ENCODE measurements at places on chromosomes 6 and 20.

DNA sequence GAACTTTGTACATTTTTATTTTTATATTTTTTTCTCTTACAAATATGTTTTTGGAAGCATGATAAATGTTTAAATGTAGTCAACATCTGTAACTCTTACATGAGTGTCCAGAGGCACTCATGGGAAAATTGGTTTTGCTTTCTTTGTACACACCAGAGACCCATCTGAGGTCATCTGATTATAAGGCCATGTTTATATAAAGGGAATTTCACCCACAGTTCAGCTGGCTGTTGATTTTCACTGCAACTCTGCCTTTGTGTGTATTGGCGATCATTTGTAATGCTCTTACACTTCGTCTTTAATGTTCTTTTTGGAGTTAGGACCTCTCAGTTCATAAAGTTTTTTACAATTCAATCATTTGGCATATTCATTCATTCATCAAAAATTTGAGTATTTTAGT, 28.1 kb downstream of the RIOK1 start:
- DNase-seq = no peak

- DNase-seq = no peak
Measured at GRCh38 chr6:12246900-12247299, 43.3 kb upstream of the EDN1 start.

DNA sequence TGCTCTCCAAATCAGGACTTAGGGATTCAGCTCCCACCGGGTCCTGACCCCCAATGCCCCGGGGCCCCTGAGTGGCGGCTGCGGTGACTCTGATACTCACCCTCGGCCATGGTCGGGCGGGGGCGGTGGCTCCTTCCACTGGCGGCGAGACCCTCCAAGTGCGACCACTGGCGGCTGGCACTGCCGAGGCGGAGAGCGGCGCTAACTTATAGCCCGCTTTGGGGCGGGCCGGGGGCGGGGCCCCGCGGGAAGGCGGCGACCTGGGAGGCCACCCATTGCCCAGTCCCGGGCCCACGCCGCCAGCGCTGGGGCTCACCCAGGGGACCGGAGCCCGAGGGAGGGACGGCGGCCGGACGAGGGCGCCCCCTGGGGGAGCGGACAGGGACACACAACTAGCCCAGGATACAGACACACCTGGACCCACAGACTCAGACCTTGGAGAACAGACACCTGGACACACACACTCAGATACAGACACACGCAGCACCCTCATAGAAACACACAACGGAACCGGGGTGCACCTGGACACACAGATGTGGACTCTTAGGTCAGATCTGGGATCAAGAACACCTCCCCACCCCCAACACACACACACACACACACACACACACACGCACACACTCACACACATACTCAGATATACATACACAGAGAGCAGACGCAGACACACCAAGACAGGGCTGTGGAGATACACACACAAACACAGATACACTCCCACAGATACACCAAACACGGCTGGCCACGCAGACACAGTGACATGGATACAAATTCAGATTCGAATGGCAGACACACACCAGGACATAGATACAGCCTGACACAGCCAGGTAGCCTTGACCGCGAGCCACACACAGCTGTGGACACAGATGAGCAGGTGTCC, at the start of gene TGM2:
Gene TGM2, minus strand, starts transcription at position 182 of the 877 bp plus-strand sequence. Its CDS starts 72 bp downstream, at position 110.
- no peak for DNase-seq

GRCh38 chr6:151698931-151699700, 108.4 kb upstream of the ESR1 start:
- DNase-seq = no peak

GRCh38 chr6:109252261-109253041, 129.8 kb downstream of the CD164 start:
- DNase-seq = no peak

GRCh38 chr20:62712606-62713005, 4.0 kb downstream of the NTSR1 start:
- DNase-seq = no peak

DNA sequence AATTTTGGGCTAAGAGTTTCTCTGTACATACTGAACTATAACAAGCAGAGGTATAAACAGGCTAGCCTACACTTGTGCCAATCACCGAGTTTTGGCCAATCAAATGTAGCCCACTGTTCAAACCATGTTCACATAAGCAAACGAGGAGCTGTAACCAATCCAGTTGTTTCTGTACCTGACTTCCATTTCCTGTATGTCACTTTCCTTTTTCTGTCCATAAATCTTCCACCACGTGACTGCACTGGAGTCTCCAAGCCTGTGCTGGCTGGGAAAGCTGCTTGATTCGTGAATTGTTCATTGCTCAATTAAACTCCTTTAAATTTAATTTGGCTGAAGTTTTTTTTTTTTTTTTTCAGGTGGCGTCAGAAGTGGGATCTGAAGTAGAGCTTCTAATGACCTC, 332.9 kb downstream of the RNF144B start:
- DNase-seq = no peak

DNA sequence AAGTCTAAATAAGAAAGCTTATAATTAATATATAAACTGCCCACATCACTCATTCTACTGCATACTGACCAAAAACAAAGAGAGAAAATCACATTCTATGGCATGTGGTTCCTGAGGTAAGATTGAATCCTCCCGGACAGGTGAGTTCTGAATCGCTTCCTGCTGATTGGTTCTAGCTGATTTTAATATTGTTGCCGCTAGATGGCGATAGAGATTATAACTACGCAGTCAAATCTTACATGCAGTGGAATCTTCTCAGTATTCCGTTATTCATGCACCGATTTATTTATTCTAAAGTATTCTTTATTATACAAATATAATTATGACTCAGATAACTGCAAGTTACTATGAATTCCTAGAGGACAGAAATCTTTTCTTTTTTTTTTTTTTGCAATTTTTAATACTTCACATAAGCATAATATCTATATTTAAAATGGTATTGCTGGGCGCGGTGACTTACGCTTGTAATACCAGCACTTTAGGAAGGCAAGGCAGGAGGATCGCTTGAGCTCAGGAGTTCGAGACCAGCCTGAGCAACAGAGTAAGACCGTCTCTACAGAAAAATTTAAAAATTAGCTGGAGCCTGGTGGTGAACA, 24.2 kb upstream of the TMX4 start:
- DNase-seq = no peak

- DNase-seq = no peak
Measured at GRCh38 chr6:34979218-34979617, 90.2 kb downstream of the ANKS1A start.
